ENCODE measurements at places on chromosomes 2 and 18.

DNA sequence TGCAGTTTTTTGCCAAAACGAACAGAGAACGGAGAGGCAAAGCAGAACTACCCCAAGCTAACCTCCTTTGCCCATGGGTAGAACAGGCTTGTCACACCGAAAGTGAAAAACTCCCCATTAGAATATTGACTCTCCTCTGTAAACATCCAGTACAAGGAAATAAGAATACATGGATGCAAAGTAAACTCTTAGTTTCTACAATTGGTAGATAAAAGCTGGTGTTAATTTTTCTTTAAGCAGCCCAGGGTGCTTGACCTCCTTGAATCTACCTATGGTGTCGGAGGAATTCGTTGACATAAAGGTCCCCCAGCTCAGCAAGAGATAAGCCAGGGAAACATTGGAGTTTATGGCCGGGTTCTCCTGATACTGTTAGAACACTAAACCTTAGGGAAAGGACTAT, 48.4 kb upstream of the DSG1 start:
- no peak for DNase-seq

- DNase-seq: no peak
These were observed 24.6 kb upstream of the KCMF1 start for GRCh38 chr2:84946204-84947009.

DNA sequence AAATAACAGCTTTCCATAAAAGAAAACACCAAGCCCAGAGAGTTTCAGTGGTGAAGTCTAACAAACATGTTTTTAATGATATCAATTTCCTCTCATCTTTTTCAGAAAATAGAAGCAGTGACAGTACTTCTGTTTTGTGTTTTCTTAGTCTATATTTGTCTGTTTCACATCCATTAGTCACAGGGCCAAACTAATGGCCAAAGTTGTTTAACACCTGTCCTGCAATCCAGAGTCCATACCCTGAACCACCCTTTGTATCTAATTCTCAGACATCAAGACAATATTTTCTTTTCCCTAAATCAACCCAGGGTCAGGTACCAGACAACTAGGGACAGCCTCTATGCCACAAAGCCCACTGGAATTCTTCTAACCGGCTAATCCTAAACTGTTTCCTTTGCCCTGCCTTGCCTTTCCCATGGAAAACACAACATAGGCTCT, 25.9 kb downstream of the TMSB10 start:
- no peak for DNase-seq

- DNase-seq: no peak
These were observed 116.8 kb upstream of the MEIS1 start for GRCh38 chr2:66318009-66318561.

GRCh38 chr2:202203348-202203747, 35.0 kb downstream of the SUMO1 start:
- no peak for DNase-seq

GRCh38 chr2:240134956-240135520, 1.1 kb downstream of the COPS9 start:
- DNase-seq: no peak

DNA sequence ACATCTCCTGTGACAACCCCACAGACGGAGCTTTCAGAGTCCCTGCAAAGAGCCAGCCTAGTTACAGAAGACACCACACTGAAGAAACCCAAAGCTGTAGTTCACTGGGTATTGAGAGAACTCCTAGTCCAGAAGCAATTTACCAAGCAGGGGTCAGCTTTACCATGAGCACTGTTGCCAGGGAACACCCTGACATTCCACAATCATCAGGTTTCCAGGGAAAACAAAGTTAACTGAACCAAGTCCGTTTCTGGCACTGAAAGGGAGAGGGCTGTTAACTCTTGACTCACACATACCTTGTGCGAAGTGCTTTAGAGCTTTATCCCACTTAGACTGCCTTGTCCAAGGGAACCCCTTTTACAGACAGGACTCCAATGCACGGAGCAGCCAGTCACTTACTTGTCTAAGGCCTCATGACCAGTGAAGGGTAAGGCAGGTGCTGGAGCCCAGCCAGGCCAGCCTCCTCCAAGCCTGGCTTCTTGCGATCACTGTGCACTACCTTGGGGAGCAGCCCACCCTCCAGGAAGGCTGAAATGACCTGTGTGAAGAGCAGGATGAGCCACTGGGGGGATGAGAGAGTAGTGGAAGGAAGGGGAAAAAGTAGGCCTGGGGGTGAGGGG, 53.9 kb downstream of the REEP1 start:
- DNase-seq: no peak

DNA sequence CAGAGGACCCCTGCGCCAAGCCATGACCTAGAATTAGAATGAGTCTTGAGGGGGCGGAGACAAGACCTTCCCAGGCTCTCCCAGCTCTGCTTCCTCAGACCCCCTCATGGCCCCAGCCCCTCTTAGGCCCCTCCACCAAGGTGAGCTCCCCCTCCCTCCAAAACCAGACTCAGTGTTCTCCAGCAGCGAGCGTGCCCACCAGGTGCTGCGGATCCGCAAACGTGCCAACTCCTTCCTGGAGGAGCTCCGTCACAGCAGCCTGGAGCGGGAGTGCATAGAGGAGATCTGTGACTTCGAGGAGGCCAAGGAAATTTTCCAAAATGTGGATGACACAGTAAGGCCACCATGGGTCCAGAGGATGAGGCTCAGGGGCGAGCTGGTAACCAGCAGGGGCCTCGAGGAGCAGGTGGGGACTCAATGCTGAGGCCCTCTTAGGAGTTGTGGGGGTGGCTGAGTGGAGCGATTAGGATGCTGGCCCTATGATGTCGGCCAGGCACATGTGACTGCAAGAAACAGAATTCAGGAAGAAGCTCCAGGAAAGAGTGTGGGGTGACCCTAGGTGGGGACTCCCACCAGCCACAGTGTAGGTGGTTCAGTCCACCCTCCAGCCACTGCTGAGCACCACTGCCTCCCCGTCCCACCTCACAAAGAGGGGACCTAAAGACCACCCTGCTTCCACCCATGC, 3.0 kb downstream of the PROC start:
- DNase-seq: no peak

DNA sequence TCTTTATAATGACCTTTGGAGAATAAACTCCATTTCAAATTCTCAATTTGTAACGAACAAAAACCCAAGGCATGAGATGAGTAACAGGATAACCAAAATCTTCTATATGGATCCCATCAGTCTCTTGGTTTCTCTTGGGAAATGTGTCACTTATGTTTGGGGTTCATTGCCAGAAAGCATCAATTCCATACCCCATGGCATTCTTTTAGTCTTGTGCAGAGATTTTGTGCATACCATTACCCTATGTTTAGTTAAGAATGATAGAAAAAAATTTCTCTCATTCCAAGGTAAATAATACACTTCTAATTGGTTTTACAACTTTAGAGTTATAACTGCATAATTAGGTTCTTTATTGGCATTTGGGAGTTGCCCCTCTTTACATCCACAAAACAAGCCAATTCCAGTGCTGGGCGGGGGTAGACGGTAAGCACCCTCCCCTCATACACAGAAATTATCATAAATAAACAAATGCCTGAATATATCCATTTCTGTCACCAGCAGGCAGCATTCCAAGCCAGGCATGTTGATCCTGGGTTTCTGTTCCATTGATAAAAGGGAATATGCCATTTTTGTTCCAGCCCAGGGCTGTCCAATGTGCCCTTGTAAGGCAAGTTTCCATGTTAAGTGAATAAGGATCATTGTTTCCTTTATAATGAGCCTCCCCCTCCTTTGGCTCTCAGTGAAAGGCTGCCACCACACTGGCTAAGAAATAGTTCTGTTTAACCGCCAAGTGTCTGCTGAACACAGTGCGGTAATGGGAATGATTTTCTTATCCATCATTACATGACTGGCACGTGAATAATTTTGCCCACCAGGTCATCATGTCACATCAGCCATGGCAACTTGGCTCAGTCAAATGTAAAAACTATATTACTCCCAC, 680.1 kb upstream of the ZEB2 start:
- no peak for DNase-seq
